ENCODE measurements at places on chromosomes 3 and 15.

- DNase-seq = no peak
These were observed 24.5 kb upstream of the ANKRD28 start for GRCh38 chr3:15822281-15822680.

GRCh38 chr15:66389098-66389858 is 2.6 kb downstream of the MAP2K1 start:
- DNase-seq = no peak

- no peak for DNase-seq
These were observed 181.9 kb downstream of the OPA1 start for GRCh38 chr3:193774916-193775285.

DNA sequence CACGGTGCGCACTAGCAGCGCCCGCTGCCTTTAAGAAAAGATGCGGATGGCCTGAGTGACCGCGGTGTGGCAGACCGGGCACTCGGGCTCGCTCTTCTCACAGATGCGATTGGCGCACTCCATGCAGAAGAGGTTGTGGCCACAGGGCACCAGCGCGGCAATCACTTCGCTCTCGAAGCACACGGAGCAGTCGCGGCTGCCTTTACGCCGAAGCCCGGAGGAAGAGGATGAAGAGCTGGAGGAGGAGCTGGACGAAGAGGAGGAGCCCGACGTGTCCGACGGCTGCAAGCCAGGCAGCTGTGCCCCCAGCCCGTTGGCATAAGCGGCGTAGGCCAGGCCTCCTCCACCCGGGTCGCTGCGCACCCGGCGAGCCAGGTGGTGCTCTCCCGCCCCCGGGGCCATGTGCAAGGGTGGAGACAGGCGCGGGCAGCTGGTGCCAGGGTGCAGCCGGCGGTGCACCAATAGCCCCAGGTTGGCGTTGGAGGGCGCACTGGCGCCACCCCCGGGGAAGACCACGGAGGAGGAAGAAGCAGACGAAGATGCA is 2.6 kb downstream of the MEX3B start:
- DNase-seq = no peak

DNA sequence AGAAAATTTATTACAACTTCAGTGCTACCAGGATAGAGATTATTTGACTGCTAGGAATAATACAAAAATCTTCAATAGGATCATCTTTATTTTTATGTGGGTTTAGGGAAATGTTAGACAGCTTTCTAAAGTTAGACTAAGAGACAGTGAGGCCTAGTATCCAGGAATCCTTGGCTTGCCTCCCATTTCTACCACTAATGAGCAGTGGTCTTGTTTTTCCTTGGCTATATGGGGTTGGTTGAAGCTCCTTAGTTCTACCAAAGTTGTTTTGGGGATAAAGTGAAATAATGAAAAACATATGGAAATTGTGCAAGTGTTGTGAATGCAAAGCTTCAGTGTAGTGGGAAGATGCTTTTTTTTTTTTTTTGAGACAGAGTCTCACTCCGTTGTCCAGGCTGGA is 16.8 kb downstream of the AP4E1 start:
- no peak for DNase-seq

DNA sequence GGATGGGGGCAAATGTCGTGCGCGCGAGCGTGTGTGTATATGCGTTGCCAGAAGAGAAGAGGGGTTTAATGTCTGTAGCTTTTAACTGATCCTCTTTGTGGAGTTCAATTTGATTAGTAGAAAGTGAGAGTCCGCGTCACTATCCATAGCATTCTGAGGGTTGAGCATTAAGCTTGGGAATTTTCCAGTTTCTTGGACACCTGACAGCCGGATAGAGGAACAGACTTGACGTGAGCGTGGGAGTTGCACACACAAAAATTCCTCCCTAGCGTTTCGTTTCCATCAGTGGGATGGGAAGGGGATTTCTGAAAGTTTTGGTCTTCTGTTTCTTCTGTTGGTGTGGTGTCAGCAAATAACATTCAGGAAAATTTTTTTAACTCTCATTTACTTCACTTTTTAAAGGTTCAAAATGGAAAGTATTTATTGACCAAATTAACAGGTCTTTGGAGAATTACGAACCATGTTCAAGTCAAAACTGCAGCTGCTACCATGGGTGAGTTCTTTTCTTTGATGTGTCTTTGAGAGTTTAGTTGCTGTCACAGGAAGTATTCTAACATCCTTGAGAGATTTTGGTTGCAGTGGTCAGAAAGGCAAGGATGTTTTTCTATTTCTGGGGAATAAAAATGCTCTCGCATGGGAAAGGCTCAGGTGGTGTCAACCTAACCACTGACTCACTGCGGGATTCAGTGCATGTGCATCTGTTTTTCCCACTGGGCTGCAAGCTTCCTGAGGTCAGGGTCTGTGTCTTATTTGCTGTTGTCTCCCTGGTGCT is 841 bp downstream of the POGLUT1 start:
- DNase-seq = peak; percentile 21

- no peak for DNase-seq
These were observed 37.4 kb upstream of the CTDSPL start for GRCh38 chr3:37824090-37824953.

DNA sequence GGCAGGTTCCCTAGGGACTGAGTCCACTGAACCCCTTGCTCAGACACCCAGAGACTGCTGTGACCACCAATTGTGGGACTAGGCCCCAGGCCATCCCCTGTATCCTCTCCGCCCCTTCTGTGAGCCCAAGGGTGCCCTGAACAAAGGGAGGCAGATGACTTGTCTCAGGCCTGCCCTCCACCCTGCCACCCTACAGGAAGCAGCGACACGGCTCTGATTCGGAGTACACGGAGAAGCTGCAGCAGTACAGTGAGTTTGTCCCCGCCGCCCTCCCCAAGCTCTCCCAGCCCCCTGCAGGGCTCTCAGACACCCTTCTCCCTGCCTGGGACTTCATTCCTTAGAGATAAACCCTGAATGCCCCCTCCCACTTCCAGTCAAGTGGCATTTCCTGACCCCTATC is 16.6 kb downstream of the EPHB3 start:
- DNase-seq = no peak

GRCh38 chr15:90075420-90076289 is 26.6 kb downstream of the IDH2 start:
- DNase-seq = no peak

DNA sequence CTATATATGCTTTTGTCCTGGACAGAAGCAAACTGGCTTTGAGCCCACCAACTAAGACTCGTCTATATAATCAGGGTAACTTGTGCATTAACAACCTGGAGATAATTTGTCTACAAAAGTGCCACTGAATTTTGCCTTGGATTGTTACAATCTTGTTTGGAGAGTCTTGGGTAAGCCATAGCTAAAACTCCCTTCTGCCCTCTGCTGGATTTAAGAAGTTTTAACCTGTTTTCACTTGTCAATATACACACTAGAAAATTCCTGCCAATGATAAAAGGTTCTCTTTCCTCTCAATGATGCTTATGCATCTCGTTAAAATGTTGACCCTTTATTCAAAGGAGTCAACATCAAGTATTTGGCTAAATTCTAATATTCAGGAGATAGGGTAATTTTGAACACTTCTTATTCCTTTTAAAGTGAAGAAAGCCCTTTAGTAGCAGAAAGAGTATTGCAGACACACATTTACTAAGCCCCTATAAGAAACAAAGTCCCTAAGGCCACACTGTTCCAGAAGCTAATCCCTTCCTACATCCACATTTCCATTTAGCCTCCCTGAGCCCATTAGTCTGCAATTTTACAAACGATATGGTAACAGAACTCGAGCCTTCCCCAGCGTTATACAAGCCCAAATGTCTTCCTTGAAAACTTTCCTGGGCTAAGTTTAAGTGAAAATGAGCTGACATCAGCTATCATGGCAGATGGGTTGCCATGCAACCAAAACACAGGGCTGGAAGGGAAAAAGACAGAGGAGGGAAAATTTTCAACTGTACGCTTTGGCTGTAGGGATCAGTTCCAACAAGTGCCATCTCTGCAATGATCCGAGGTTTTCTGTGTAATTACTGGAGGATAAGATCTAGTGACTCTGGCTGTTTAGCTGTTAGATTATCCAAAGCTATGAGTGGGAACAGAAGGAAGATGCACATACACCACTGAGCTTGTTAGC is 75.9 kb upstream of the FGF12 start:
- peak; percentile 36 for DNase-seq

- no peak for DNase-seq
These were observed 2.0 kb downstream of the ARPP21 start for GRCh38 chr3:35641331-35641730.

- DNase-seq = no peak
These were observed 61.4 kb downstream of the DENND4A start for GRCh38 chr15:65730549-65731172.

DNA sequence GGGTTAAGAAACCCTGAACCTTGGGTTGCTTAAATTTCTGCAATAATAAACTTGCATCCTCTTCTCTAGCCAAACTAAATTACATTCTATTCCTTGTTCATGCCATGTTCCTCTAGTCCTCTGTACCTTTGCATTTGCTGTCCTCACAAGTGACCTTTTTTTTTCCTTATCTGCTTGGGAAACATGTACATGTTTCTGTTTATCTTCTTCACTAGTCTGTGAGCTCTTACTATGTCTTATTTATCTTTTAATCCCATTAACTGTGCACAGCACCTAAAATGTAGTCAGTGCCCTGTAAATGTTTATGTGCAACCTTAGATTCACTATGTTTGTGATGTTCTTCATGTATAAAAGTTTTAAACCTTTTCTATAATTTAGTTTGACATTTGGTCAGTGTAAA is 61.9 kb downstream of the REC114 start:
- no peak for DNase-seq

DNA sequence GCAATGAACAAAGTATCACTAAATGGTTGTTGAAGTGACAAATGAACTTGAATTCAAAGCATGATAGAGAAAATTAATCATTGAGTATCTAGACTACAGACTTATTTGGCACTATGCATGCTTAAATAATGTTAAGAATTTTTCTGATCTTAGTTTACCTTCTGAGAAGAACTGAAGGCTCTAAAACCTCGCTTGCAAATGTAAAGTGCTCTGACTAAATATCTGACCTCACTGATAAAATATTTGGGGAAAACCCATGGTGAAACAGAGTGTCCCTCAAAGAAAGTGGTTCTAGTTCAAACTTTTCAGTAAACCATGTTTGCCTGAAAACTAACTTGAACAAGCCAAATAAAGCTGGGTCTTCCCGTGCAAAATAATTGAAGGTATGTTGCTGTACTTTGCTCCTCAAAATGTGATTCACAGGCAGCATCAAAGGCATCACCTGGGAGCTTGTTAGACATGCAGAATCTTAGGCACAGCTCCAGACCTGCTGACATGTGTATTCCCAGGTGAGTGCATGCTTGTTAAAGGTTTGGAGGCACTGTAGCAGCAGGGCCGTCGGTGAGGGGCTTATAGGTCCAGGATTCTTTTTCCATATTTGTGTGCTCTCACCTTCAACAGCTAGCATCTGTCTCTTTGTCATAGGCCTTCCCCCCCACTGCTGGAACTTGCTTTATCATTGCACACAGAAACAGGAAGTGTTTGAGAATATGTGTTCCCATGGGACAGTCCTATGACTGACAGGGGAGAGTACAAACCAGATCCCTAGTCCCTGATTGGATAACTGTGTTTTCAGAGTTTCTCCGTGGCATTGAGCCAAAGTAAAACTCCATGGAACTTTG is 524.2 kb upstream of the LMCD1 start:
- no peak for DNase-seq

GRCh38 chr3:139521816-139522215 is 17.7 kb downstream of the RBP1 start:
- no peak for DNase-seq

DNA sequence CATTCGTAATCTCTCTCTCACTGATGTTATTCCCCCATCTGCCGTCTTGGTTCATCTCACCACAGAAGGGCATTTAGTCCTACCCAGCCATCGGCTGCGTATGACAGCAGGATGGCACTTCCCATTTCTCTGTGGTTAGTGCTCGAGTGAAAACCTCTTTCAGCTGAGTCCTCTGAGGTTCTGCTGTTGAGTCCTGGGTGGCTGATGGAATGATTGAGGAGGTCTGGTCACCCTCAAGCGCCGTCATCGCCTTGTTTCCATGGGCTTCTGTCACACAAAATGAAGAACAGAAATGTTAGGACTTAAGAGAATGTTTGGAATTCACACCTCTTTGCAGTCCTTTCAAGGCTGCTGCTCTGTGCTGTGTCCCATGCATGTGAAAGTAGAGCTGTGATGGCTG is 9.4 kb upstream of the SACM1L start:
- DNase-seq = no peak

GRCh38 chr15:39774688-39775267 is 7.9 kb downstream of the FSIP1 start:
- no peak for DNase-seq

DNA sequence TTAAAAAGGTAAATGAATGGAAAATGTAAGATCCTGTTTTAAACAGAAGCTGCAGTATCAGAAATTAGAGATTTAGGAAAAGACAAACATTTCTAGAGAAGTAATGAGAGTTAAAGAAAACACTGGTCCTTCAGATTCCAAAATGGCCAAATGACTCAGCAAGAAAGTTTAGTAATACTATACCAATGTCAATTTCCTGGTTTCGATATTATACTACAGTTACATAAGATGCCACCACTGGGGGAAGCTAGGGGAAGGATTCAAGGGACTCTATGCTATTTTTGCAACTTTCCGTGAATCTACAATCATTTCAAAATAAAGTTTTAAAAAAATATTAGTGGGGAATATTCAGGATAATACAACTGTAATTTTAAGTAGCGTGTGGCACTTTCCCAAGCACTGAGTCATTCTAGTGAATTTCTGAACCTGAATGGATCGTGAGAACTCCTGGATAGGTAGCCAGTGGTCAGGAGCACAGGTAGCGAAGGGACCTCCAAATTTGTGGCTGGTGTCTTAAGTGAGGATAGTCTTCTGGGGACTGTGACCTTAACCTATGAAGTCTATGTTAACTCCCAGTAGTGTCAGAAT is 37.6 kb downstream of the TMCC1 start:
- DNase-seq = peak; percentile 42

- DNase-seq = no peak
These were observed 26.2 kb upstream of the IGF2BP2 start for GRCh38 chr3:185851046-185851445.

- peak; percentile 53 for DNase-seq
These were observed 1.4 kb upstream of the IL17RC start for GRCh38 chr3:9915254-9916141.

DNA sequence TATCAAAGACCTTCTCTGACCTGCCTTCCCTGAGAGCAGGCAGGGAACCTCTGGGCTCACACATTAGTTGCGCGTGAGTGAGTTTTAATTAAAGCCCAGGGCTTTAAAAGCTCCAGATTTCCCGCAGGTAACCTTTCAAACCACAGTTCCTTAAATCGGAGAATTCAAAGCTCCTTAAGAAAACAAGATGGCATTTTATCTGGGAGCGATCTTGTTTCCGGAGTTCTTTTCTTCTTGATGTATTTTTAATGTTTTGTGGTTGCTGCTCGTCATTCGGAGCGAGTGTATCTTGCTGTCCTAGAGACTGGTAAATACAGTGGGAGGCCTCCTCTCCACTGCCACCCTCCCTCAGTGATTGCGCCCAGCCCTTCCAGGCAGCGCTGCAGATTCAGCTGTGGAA is 284.3 kb downstream of the CLSTN2 start:
- DNase-seq = no peak

- no peak for DNase-seq
These were observed 11.6 kb upstream of the PIK3CB start for GRCh38 chr3:138846262-138846791.

Measured in hepatic stellate cell (primary cell).